Stimulated activated CD4-positive, alpha-beta T cell treated with anti-CD3 and anti-CD28 coated beads, Interleukin-1b, Interleukin-23, amount 100 ng/mL, for 48 hours (primary cell): ENCODE measurements at places on chromosomes 1 and 21.

- DNase-seq = peak; percentile 12
Observed at GRCh38 chr1:39081271-39082009, 55.3 kb downstream of the NDUFS5 start.

DNA sequence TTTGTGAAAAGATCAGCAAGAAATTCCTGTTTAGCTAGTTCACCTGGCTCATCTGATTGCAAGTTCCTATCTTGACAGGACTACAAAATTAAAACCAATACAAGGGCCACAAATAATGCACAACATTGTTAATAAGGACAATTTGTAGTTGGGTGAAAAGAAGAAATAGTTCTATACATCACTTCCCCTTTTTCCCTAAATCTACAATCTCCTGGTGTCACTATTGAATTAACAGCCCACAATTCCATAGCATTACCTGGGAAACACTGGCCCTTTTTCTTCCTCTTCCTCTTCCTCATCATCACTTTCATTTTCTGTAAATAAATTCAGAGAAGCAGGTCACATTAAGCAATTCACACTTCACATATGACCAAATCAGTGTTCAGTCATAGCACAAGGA, 366.9 kb downstream of the FAM72C start:
- DNase-seq = no peak

- DNase-seq = no peak
Observed at GRCh38 chr1:53122201-53122885, 20.1 kb downstream of the SLC1A7 start.

GRCh38 chr1:163346326-163346870, 24.6 kb downstream of the NUF2 start:
- DNase-seq = no peak

- no peak for DNase-seq
Observed at GRCh38 chr1:76615253-76616035, 251.8 kb upstream of the ST6GALNAC5 start.

GRCh38 chr1:50611675-50612074, 188.4 kb upstream of the DMRTA2 start:
- no peak for DNase-seq

GRCh38 chr1:3910049-3910731, 10.1 kb upstream of the C1orf174 start:
- DNase-seq = no peak

DNA sequence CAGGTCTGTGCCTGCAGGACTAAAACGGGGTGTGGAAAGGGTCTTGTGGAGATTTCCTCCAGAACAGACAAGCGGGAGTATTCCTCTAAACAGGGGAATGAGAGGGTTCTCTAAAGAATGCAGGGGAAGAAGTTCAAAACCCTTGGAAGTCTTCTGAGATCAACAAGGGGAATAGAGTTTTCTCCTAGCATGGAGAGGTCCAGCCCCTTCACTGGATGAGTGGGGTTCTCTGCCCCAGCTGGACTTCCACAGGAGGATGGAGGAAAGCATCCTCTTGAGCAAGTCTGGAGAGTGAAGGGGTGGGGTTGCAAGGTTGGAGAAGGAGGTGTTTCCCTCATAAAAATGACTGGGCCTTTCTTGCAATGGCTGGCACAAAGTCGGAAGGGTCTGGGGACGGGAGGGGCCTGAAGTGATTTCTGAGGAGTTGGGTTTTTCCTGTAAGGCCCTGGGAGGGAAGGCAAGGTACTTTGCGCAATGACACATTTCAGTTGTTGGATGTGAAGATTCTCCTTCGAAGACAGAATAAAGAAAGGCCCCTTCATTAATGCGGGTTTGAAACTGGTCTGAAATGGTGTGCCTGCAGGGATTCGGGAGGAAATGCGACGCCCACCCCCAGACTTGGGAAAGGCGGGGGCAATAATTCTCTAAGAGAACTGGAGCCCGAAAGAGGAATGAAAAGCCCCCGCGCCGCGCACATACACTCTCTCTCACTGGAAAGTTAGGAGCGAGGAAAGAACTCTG, 884 bp downstream of the SPATA6 start:
- no peak for DNase-seq

DNA sequence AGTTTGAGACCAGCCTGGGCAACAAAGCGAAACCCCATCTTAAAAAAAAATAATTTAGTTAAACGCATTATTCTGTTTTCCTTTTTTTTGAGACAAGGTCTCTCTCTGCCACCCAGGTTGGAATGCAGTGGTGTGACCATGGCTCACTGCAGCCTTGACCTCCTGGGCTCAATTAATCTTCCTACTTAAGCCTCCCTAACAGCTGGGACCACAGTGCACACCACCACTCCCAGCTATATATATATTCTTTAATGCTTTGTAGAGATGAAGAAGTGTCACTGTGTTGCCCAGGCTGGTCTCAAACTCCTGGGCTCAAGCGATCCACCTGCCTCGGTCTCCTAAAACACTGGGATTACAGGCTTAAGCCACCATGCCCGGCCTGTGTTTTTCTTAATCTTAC, 7.7 kb upstream of the KLF17 start:
- no peak for DNase-seq

DNA sequence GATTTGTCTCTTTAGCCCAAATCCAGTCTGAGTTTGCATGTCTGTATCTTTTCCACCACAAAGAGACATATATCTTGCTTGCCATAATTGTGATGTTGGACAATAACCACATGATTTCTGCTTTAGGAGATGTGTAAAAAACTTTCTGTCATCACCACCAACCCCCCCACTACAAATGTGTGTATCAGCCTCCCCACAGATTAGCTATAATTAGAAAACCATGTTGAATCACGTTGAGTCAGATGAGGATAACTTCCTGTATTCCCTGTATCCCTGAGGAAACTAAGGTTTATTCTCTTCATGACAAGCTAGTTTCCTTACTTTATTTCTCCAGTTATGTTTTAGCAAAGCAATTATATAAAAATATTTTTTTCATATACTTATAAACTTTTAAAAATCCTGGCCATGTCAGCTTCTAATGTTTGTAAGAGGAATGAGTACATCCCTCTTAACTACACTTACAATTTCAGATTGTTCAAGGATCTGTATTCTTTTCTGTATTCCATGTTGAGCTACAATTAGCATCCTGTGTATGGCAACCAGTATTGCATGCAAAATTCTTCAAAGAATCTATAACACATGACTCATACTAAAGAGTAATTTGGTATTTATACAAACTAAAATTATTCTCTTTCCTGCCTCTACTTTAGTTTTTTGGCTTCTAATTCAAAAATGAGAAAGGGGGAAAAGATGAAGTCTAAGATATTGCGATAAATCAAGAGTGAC, 143.0 kb downstream of the FMN2 start:
- no peak for DNase-seq

- no peak for DNase-seq
Observed at GRCh38 chr1:61428146-61428545, 296.8 kb downstream of the TM2D1 start.

DNA sequence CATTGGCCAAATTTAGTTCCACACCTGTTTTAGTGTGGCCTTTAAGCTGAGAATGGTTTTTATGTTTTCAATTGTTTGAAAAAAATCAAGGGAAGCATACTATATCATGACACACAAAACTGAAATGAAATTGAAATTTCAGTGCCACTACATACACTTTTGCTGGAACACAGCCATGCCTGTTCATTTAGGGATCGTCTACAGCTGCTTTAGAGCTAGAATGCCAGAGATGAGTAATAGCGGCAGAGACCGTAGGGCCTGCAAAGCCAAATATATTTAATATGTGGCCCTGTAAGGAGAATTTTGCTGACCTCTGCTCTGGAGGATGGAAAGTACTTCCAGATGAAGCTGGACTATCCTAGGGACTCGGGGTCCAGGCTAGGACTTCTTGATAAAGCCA, 62.5 kb upstream of the LYST start:
- DNase-seq = no peak

GRCh38 chr1:15683345-15684039, 628 bp upstream of the PLEKHM2 start:
- DNase-seq = no peak

GRCh38 chr1:167658574-167659328, 28.7 kb downstream of the RCSD1 start:
- no peak for DNase-seq

DNA sequence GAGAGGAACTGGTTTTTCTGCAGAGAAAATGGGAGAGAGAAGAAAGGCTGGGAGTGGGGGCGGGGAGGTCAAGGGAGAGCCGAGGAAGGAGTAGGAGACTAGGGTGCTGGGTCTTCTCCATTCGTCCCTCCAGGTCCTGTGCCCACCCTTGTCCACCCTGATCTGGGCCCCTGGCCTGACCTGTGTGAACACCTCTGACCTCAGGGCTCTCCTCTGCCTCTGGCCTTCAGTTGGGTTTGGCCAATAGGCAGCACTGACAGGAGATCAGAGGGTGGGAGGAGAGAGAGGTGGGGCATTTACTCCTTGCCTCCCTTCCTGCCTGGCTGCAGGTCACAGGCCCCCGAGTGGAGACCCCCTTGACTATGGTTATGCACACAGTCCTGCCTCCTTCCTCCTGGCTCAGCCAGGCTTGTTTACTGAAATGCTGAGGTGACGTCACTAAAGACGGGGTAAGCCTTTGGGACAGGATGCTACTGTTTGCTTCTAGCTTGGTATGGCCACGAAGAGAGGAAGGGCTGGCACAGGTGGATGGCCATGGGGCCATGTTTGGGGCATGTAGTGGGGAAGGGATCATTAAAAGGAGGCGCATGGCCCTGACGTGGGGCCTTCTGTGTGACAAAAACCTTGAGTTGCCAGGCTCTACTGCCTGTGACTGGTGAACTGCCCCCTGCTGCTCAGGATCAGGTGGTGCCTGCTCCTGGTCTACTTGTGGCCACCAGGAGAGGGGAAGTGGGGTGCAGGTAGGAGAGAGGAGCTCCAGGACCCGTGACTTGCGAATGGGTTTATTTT, 248.7 kb upstream of the CSF3R start:
- no peak for DNase-seq

DNA sequence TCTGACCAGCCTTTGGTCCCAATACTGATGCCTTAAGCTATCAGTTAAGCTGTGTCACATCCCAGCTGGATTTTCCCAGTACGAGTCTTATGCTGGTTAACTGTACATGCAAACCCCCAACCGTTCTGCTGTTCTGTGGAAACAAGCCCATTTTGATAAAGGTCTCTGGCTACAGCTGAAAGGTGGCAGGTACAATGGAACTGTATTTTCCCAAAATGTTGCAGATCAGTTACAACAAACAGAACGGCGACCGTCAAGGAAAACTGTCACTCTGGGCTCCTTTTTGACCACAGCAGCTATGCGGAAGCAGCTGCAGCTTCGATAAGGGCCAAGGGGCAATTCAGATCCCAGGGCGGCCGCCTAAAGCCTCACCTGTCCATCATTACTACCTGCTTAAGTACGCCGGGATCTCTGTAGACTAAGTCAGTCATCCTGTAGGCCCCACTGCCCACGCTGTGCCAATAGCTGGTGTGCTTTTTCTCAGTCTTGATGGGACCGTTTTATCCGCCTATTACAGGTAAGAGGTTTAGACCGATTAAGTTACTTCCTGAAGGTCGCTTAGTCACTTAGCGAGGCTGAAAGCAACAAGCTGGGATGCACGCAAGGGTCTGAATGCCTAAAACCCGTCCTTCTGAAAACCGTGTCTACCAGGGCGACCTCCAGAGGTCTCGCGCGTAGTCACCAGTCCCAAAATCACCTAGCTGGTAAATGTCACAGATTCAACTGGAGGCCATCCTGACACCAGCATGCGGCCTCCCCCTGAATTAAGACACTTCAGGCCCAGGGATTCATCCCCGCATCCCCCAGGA, 11.1 kb upstream of the RAB42 start:
- DNase-seq = peak; percentile 65

DNA sequence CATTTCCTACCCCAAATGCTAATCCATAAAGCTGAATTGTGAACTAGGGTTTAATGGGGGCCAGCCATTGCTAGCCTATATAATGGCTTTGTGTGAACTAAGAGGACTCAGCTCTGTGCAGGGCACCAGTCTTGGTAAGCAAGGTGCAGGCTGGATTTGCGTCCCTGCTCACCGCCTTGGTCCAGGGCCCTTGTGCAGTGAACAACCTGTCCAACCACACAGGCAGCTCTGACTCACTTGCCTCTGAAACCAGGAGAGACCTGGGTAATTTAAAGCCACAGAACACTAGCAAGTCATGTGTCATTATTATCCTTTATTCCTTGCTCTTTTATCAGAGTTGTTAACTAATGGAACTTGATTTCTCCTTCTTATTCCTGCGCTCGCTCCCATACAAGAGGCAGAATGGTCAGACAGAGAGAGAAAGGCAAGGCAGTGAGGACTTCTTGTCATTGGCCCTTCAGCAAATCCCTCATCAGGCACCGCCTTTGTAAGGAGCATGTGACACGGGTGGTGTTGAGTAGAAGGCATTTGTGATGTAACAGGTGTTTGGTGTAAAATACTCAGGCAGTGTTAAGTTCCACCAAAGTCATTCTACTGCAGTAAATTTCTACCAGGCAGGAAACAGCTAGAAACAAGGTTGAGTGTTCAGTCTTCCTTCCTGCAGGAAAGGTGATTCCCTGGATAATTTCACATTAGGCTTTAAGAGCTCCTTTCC, 67.3 kb upstream of the OLIG2 start:
- DNase-seq = no peak

GRCh38 chr1:55658917-55659316, 443.8 kb upstream of the USP24 start:
- DNase-seq = no peak

GRCh38 chr1:86826856-86827255, 87.1 kb downstream of the SELENOF start:
- DNase-seq = no peak

- DNase-seq = no peak
Observed at GRCh38 chr1:230151924-230152468, 85.0 kb downstream of the GALNT2 start.

- DNase-seq = no peak
Observed at GRCh38 chr1:185864889-185865517, 130.8 kb downstream of the HMCN1 start.

- no peak for DNase-seq
Observed at GRCh38 chr1:170203693-170204092, 57.9 kb downstream of the NTMT2 start.

GRCh38 chr1:72177711-72178110, 104.6 kb downstream of the NEGR1 start:
- DNase-seq = no peak

DNA sequence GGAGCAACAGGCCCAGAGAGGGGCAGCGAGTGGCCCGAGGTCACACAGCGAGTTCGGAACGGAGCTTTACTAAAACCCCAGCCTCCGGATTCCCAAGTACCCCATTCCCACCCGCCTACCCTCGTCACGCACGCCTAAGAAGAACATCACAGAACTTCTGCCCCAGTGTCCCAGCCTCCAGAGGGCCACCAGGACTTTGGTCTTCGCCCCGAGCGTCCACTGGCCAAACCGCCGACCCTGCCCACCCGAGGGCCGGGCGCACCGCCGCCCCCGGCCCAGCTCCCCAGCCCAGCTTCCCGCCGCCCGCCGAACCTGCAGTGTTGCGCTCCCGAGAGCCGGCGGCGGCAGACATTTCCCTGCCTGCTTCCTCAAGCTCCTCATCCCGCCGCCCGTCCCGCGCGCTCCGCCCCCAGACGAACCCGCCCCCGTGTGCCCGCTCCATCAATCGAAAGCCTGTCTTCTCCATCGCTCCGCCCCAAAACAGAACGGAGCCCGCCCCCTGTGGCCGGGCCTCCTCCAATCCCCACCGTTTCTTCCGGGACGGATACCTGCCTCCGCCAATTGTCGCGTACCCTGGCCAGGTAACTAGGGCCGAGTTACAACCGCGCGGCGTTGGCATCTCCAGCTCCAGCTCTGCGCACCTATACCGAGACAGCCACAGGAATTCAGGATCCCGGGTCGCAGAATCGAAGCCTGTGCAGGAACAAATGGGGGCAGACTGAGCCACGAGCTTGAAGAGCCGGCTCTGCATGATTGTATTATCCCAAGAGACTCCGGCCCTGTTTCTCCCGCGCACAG, 15.3 kb downstream of the INPP5B start:
- DNase-seq = peak; percentile 96
